Fibroblast of lung (primary cell): ENCODE measurements at places on chromosomes 4 and X. TPM values are rescaled to one million over a fixed set of nuclear protein-coding genes. Genes with fewer than 3 reads are reported as not detected.

The CXCR3 gene
- total RNA-seq = not detected in 2 replicates

The DOK7 gene
- under 0.01 and 0.17 TPM in 2 replicates for total RNA-seq

DNA sequence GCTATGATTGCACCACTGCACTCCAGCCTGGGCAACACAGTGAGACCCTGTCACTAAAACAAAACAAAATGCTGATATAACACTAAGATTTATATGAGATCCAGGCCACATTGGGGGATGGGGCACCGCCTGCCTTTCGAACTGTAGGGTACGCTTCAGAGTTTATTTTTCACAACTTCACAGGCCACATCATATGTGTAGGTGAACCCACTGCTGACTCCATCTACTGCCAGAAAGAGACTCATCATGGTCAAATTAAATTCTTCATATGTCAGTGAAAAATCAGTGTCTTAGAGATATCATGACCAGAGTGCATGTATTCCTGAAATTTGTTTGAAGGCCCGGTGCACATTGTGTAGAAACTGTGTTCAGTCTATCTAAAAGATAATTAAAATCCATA lies 121.8 kb downstream of the GPR143 start:
- H3K27me3 ChIP-seq = no peaks in the 10 kb centered on the region
- H3K4me3 ChIP-seq = no peak overlapping the region
- H3K36me3 ChIP-seq = no peaks in the 10 kb centered on the region

DNA sequence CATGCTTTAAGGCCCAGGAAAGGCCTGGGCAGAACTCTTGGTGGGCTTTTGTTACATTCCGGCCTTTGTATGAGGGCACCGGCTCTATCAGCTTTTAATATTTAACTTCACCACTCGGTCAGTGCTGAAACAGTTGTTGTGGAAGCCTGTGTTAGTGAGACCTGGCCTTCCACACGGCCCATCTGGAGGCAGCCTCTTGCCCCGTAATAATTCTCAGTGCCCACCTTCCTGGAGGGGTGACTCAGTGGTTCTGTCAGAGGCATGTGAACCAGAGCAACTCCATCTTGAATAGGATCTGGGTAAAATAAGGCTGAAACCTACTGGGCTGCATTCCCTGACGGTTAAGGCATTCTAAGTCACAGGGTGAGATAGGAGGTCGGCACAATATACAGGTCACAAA lies 162.0 kb upstream of the STS start:
- DNase-seq = no peak
- H3K4me3 ChIP-seq = no peak overlapping the region
- H3K27ac ChIP-seq = no peak overlapping the region
- H3K27me3 ChIP-seq = no peaks in the 10 kb centered on the region
- no peaks in the 10 kb centered on the region for H3K36me3 ChIP-seq
- H3K4me1 ChIP-seq = no peaks in the 10 kb centered on the region

- H3K4me1 ChIP-seq = peaks cover 3% of the 10 kb centered on the region
- no peak overlapping the region for H3K4me3 ChIP-seq
- peak; percentile 29 for DNase-seq
These were observed 152.8 kb downstream of the RASL11B start for GRCh38 chr4:53014881-53015280.

- H3K27ac ChIP-seq = no peak overlapping the region
- H3K4me3 ChIP-seq = no peak overlapping the region
- H3K36me3 ChIP-seq = peaks cover 8% of the 10 kb centered on the region
- H3K27me3 ChIP-seq = no peaks in the 10 kb centered on the region
These were observed 51.4 kb upstream of the MND1 start for GRCh38 chr4:153292897-153293741.

The KIT gene
- total RNA-seq = 0.50 and 0.51 TPM in 2 replicates

The FUNDC1 gene
- 11.3 and 17.2 TPM in 2 replicates for total RNA-seq

The FRYL gene
- total RNA-seq = 33.9 and 61.4 TPM in 2 replicates

The F8 gene
- total RNA-seq = 5.4 and 7.9 TPM in 2 replicates

The NLGN3 gene
- 0.51 and 0.83 TPM in 2 replicates for total RNA-seq

The CENPVL1 gene
- not detected in 2 replicates for total RNA-seq

The FSTL5 gene
- total RNA-seq = 0.33 TPM in 1 of 2 replicates, not detected in the other

DNA sequence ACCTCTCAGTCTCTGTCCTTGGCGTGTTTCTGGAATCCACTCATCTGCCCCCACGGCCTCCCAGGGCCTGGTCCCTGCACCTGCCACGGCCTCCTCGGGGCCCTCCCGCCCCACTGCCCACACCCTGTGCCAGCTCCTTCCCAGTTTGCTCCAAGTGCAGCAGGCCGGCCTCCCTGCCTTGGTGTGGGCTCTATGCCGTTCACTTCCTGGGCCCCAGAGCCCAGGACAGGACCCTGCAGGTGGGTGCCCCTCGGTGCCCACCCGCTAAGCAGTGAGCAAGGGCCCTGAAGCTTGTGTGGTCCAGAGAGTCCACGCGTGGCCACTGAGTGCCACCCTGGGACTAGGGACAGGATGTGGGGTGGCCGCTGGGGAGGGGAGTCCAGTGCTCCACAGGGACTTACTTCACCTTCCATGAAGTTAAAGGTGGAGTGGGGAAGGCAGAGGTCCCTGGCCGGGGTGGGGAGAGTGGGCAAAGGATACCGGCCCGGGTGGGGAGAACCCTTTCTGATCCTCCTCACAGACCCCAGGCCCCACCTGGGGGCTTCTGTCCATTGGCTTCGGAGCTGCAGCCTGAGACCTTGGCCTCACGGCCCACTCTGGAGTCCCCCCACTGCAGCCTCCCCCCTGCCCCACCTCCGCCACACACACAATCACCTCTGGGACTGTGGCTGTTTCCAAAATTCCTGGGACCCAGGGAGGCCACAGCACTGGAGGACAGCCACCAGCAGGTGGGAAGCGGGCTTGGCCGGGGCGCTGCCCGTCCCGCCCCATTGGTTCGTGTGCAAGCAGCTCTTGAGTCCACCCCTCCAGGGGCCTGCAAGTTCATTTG lies 60.0 kb upstream of the NKX1-1 start:
- H3K36me3 ChIP-seq = no peaks in the 10 kb centered on the region
- no peak for DNase-seq
- no peak overlapping the region for H3K4me3 ChIP-seq

- H3K27ac ChIP-seq = no peak overlapping the region
- no peak overlapping the region for H3K4me3 ChIP-seq
- no peak for DNase-seq
- H3K4me1 ChIP-seq = no peaks in the 10 kb centered on the region
- H3K27me3 ChIP-seq = no peaks in the 10 kb centered on the region
These were observed 13.9 kb upstream of the SLC7A11 start for GRCh38 chr4:138255917-138256597.

GRCh38 chr4:126583509-126583908 lies 1049.2 kb upstream of the INTU start:
- H3K4me1 ChIP-seq = no peaks in the 10 kb centered on the region
- no peaks in the 10 kb centered on the region for H3K27me3 ChIP-seq
- no peak overlapping the region for H3K27ac ChIP-seq
- H3K4me3 ChIP-seq = no peak overlapping the region
- DNase-seq = peak; percentile 6

GRCh38 chrX:14274691-14275090 lies 245.0 kb upstream of the GEMIN8 start:
- no peak overlapping the region for H3K4me3 ChIP-seq
- H3K27ac ChIP-seq = no peak overlapping the region
- no peaks in the 10 kb centered on the region for H3K36me3 ChIP-seq
- no peak for DNase-seq
- H3K27me3 ChIP-seq = no peaks in the 10 kb centered on the region

The PDCL2 gene
- total RNA-seq = not detected in 2 replicates

DNA sequence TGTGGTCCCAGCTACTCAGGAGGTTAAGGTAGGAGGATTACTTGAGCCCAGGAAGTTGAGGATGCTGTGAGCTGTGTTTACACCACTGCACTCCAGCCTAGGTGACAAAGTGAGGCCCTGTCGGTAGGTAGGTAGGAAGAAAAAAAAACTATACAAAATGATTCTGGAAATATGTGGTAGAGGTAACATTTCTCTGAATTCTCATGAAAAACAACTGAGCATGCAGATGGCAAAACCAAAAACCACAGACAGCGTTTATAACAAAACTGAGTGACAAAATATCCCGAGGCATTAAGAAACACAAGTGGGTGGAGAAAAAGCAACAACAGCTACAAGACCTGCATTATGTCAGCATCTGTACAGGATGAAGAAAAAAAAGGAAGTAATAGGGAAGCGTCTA lies 211.7 kb downstream of the DLG3 start:
- H3K27ac ChIP-seq = no peak overlapping the region
- no peaks in the 10 kb centered on the region for H3K36me3 ChIP-seq
- no peak for DNase-seq
- H3K4me3 ChIP-seq = no peak overlapping the region
- no peaks in the 10 kb centered on the region for H3K27me3 ChIP-seq

- no peaks in the 10 kb centered on the region for H3K27me3 ChIP-seq
- no peak overlapping the region for H3K4me3 ChIP-seq
- no peaks in the 10 kb centered on the region for H3K4me1 ChIP-seq
These were observed 79.2 kb downstream of the TRIML1 start for GRCh38 chr4:188218392-188218791.

- no peaks in the 10 kb centered on the region for H3K36me3 ChIP-seq
- no peaks in the 10 kb centered on the region for H3K27me3 ChIP-seq
- no peak overlapping the region for H3K4me3 ChIP-seq
- no peak overlapping the region for H3K27ac ChIP-seq
- no peak for DNase-seq
- H3K4me1 ChIP-seq = no peaks in the 10 kb centered on the region
These were observed 421.7 kb upstream of the INTU start for GRCh38 chr4:127210893-127211649.

- peaks cover 12% of the 10 kb centered on the region for H3K36me3 ChIP-seq
- no peak overlapping the region for H3K4me3 ChIP-seq
- no peak for DNase-seq
- peaks cover 5% of the 10 kb centered on the region for H3K4me1 ChIP-seq
- no peak overlapping the region for H3K27ac ChIP-seq
These were observed 1.9 kb downstream of the GRPEL1 start for GRCh38 chr4:7066006-7066405.

- peaks cover 20% of the 10 kb centered on the region for H3K4me1 ChIP-seq
- DNase-seq = no peak
- peaks cover 4% of the 10 kb centered on the region for H3K36me3 ChIP-seq
- no peak overlapping the region for H3K4me3 ChIP-seq
These were observed 71.8 kb downstream of the METTL14 start for GRCh38 chr4:118756958-118757357.

DNA sequence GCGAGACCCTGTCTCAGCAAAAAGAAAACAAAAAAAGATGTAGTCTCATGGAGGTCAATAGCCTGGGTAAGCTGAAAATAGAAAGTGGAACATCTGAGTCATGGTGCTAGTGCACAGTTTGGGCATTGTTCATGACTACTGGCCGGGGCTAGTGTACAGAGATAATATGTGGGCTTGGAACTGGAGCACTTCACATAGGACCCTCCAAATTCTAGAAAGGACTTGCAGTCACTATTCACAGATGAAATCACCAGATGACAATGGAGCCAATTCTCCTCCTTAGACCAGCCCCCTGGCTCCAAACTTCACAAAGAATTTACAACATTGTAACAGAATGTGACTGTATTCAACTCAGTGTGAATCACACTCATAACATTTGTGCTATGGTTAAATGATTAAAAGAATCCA lies 367.8 kb upstream of the SLC7A11 start:
- H3K4me3 ChIP-seq = no peak overlapping the region
- DNase-seq = peak; percentile 62
- H3K4me1 ChIP-seq = no peaks in the 10 kb centered on the region
- no peaks in the 10 kb centered on the region for H3K36me3 ChIP-seq
- H3K27ac ChIP-seq = no peak overlapping the region

The NEXMIF gene
- total RNA-seq = under 0.01 TPM in 1 of 2 replicates, not detected in the other

The PNMA5 gene
- total RNA-seq = not detected in 2 replicates

- peaks cover 5% of the 10 kb centered on the region for H3K4me1 ChIP-seq
- peak overlapping the region; percentile 11 for H3K4me3 ChIP-seq
- DNase-seq = no peak
- H3K27ac ChIP-seq = peak overlapping the region; percentile 71
- H3K27me3 ChIP-seq = no peaks in the 10 kb centered on the region
- no peaks in the 10 kb centered on the region for H3K36me3 ChIP-seq
These were observed 73.2 kb upstream of the BCOR start for GRCh38 chrX:40170830-40171512.

DNA sequence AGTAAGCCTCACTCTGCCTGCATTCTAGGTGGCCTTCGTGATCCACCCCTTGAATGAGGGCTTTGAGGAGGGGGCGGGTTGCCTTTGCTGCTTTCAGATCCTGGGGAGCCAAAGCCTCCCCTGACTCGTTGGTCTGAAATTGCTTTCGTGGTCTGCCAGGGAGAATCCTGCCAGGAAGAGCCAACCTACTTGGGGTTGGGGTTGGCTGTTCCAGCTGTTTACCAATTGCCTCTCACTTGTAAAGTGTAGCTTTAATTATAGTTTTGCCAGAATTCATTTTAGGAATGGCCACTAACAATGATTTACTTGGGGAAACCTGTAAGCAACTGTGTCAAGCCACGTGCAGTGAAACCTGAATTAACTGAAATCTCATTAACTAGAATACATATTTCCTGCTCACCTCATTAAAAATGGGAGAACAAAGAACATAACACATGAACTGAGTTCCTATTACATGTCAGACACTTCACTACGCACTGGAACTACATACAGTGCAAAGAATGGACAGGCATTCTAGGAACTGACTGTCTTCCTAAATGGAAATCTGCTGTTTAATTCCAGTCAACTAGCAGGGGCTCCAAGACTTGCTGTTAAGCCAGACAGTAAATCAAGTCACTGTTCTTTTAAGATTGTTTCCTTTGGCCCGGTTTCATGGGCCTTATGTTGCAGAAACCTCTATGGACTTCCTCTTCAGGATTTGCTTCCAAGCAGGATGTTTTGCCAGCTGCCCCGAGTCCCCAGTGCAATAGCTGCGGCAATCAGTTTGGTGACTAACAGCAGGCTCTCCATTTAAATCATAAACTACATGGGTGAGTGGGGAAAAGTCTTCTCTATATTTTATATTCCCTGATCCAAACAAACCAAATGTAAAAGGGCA lies 16.4 kb upstream of the NKRF start:
- H3K36me3 ChIP-seq = no peaks in the 10 kb centered on the region
- no peak overlapping the region for H3K4me3 ChIP-seq
- H3K27ac ChIP-seq = no peak overlapping the region
- no peaks in the 10 kb centered on the region for H3K27me3 ChIP-seq

The PABPC1L2A gene
- total RNA-seq = not detected in 2 replicates

DNA sequence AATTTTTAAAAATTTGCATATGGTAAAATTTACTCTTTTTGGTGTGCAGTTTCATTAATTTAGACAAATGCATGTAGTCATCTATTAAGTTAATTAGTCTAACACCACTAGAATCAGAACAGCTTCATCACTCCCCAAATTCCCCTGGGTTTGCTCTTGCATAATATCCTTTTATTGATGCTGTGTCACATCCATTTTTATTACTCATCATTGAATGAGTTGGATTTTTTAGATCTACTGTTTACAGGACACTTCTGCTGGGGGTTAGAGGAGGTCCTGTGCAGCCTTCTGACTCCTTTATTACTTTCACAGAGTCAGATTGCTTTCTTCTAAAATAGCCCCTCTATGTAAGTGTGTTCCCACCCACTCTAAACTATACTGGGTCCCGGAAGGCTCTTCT lies 65.9 kb downstream of the MTHFD2L start:
- no peaks in the 10 kb centered on the region for H3K27me3 ChIP-seq
- DNase-seq = peak; percentile 45
- no peak overlapping the region for H3K27ac ChIP-seq
- peaks cover 3% of the 10 kb centered on the region for H3K4me1 ChIP-seq
- H3K36me3 ChIP-seq = no peaks in the 10 kb centered on the region
- H3K4me3 ChIP-seq = no peak overlapping the region

The HTRA3 gene
- total RNA-seq = 2.6 and 2.8 TPM in 2 replicates
